NCI-H2029 (cell line): ENCODE measurements at places on chromosomes 16 and 17.

DNA sequence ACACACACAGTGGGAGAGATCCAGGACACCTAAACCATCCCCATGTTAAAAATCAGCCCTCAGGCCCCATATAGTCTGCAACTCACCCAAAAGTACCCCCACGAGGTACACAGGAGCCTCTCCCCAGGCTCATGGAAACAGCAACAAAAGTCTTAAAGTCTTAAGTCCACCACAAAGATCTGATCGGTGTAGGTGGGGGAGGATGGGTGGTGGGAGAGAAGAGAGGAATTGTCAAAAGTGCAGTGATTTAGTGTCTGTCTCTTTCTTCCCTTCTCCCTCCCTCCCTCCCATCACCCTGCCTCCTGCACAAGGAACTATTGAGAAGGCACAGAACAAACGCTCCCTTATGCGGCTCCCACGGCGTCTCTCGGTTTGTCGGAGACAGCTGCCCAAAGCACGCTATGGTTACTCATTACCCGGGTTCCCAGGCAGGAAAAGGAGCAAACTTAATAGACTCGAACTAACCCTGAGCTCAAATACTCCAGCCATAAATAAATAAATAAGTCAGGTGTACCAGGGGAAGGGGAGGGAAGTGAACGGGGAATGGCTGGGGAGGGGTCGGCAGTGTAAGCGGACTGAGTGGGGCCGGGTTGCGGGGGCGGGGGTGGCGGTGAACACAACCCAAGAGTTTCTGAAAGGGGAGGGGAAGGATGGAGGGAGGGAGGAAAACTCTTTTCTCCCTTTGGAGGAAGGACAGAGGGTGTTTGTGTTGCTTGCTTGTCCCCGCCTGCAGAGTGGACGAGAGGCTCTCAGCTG is 477.4 kb downstream of the SLC39A11 start:
- DNase-seq: no peak

GRCh38 chr17:50924800-50925199 is 58.6 kb upstream of the TOB1 start:
- no peak for DNase-seq

- no peak for DNase-seq
Observed at GRCh38 chr17:81153340-81153803, 11.9 kb upstream of the PVALEF start.

- DNase-seq: no peak
Observed at GRCh38 chr17:32330147-32330546, 11.8 kb downstream of the C17orf75 start.

DNA sequence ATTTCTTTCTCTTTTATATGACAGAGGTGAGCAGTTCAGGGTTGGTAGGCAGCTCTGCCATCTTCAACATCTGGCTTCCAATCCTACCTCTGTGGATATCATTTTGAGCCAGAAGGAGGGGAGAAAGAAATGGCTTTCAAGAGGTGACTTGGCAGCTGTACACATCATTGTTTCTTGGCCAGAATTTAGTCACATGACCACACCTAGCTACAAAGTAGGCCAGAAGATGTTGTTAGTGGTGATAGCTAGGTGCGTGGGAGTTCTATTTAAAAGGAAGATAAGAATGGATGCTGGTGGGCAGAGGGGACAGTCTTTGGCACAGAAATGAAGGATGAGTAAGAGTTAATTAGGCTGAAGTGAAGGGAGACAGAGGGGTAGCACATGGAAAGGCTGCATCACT is 29.2 kb upstream of the MPHOSPH6 start:
- no peak for DNase-seq

- DNase-seq: no peak
Observed at GRCh38 chr16:69921127-69921526, 30.0 kb upstream of the CLEC18A start.

GRCh38 chr16:78022347-78023060 is at the start of gene CLEC3A:
CLEC3A (plus strand) TSS chr16:78022548; CDS start chr16:78022627, 79 bp downstream.
- DNase-seq: no peak

GRCh38 chr17:78154903-78155811 is 9.0 kb downstream of the C17orf99 start:
- no peak for DNase-seq

DNA sequence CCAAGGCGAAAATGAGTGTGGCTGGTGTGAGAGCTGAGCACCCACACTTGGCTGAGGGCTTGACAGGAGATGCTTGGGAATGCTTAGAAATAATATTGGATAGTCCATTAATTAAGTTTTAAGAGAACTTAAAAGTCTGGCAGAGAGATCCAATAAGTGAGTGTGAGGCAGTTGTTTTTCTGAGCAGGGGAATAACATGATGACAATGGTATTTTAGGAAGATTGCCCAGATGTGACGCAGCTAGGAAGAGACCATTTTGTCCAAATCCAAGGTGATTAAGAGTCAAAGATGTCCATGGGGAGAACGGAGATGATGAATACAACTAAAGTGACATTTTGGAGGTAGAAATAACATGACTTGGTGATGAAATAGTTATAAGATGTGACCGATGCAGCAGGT is 102.8 kb upstream of the AXIN2 start:
- DNase-seq: no peak

DNA sequence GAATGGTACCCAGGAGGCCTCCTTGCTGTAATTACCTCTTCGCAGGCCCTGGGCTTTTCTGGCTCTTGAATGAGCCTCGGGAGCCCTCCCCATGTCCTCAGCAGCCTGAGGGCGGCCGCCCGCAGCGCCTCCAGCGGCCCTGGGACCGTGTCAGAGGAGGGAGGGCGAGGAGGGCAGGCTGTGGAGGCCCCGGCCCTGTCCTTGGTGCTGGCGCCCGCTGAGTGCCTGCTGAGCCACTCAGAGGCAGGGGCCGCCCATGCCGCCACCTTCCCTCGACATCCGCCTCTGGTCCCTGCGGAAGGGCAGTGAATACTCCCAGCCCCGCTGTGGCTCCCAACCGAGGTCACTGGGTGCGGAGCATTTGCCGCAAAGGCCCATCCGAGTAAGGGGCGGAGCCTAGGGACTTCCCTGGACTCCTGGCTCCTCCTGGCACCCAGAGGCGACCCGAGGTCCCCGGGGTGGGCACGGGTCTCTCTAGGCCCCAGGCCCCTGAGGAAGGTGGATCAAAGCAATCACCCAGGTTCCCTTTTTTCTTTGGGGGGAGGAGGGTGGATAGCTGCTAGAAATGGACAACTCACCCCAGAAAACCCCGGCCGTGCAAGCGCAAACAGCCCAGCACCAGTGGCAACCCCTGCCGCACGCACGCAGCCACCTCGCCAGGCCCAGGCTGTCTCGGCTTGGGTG is 2.8 kb downstream of the RBFOX3 start:
- no peak for DNase-seq

DNA sequence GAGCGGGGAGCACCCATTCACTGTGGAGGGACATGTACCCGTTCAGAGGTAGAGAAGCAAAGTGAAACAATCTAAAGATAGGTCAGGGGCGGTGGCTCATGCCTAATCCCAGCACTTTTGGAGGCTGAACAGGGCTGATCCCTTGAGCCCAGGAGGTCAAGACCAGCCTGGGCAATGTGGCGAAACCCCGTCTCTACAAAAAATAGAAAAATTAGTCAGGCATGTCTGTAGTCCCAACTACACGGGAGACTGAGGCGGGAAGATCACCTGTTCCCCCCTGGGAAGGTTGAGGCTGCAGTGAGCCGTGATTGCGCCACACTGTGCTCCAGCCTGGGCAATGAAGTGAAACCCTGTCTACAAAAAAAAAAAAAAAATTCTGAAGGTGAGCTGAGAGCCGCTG is 21.7 kb downstream of the MYL4 start:
- no peak for DNase-seq

- peak; percentile 68 for DNase-seq
Observed at GRCh38 chr16:68202091-68202519, 33.8 kb downstream of the ESRP2 start.

GRCh38 chr16:85420501-85421337 is 192.4 kb upstream of the GSE1 start:
- DNase-seq: peak; percentile 44

DNA sequence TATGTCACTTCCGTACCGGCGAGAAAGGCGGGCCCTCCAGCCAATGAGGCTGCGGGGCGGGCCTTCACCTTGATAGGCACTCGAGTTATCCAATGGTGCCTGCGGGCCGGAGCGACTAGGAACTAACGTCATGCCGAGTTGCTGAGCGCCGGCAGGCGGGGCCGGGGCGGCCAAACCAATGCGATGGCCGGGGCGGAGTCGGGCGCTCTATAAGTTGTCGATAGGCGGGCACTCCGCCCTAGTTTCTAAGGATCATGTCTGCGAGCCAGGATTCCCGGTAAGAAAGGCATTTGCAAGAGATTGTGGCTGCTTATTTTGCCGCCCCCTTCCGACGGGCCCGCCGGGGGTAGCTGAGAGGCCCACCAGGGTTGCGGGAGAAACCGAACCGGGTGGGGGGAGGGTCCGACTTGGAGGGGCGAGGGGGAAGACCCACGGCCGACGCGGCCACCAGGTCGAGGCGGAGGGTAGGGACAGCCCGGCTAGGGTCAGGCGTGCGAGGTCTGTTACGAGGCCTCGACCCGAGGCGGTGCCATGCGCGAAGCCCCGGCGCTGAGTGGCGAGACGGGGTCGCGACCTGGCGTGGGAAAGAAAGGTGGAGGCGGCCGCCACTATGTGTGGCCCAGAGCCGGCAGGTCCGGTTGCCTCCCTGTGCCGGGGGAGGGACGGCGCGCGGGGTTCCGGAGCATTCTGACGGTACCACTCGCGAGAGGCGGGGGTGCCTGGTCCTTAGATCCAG is 6.7 kb upstream of the CD68 start:
- peak; percentile 94 for DNase-seq

GRCh38 chr17:75861927-75862317 is 6.8 kb upstream of the WBP2 start:
- DNase-seq: no peak

DNA sequence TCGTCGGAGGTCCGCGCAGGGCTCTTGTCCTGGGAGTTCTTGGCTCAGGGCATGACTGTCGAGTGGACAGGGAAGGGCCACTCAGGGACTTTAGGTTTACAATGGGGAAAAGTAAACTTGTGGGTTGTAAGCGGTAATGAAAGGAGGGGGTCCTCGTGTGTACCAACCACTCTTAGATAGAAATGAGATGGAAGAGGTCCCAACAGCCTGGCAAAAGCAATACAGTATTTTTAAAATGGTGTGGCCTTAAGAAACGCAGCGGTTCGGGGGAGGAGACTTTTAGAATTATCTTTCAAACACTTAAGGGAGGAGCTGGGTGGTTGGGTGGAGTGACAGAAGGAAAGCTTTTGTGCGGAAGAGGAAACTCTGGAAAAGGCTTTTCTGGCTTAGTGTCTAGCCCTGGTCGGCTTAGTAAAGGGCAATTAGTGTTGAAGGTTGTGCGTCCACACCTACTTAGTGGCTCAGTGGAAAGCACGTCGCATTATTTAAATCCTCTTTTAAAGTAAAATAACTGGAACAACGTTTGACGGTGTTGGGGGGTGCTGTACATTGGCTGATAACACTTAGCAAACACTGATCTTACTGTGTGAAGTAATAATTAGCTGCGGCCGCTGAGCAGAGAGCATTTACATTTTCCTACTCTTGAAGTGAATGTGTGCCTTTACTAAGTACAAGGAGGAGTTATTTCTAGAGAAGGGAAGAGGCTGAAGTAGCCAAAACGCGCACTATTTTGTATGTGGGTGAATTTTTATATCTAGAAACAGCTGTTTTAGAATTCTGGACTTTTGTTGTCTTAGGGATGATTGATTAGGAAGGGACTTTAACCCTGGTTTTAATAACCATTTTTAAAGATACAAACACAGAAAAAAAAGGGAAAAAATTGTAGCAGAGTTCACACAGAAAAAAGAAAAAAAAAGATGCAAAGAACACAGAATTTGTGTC is 1.0 kb downstream of the WSB1 start:
- DNase-seq: peak; percentile 47

DNA sequence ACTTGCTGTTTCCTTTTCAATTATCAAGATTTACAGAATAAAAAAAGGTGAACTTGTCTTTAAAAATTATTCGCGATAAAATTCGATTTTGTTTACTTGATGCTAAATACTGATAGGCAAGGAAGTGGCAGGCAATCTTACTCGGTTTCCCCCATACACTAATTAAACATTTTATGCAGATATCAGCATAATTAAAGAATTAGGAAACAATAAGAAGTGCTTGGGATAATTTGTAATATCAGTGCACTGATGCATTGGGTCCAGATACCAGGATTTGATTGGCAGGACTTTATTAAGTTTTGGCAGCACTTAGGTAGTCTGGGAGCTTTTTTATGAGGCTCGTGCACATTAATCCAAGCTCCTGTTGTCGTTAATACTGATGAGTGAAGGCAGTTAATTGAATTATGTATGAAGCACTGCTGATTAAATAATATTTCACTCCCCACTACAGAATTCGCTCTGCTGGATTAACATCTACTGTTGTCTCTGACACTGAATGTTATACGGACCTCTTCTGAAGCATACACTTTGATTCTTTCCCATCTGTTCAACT is 165.6 kb downstream of the CA10 start:
- DNase-seq: no peak

GRCh38 chr16:13471036-13471435 is 448.9 kb upstream of the ERCC4 start:
- no peak for DNase-seq

GRCh38 chr17:42041619-42042018 is 8.8 kb downstream of the C17orf113 start:
- DNase-seq: no peak
